NT2/D1 (cell line): ENCODE measurements at places on chromosomes 11 and 22.

- DNase-seq: no peak
Measured at GRCh38 chr11:68617925-68618809, 66.2 kb upstream of the GAL start.

DNA sequence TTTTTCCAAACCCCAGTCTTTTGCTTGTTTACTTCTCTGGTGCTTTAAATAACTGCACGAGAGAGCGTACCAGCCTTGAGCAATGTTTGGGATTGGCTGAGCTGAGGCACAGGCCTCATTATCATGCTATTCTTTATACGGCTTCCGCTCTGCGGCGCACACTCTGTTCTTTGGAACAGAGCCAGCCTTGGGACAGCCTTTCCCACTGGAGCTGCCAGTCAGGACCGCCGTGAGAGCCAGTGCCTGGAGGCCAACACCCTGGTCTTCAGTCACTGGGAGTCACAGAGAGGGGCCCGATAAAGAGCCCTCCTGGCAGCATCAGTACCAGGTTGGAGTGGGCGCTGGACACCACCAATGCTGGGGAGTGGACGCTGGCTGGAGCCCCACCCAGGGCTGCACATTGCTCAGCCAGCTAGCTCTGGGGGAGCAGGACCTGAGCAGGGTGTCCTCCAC is 125.6 kb downstream of the BCR start:
- no peak for DNase-seq

- DNase-seq: no peak
Measured at GRCh38 chr11:72177656-72178055, 14.3 kb upstream of the FOLR1 start.

DNA sequence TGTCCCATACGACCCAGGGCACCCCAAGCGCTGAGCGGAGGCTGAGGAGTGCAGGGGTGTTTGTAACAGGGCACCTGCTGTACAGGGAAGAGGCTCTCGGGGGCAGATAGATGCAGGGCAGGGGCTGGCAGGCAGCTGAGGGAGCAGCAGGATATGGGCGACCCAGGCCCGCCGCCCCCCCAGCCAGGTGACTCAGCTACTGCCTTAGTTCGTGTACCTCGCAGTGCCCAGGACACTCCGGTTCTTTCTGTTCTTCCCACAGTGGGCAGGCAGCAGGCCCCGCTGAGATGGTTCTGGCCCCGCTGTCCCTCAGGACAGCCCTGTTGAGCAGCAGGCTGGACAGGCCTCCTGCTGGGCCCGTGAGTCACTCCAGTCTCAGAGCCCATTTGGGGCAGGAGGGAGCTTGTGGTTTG is 16.2 kb downstream of the PHLDA2 start:
- DNase-seq: no peak

- DNase-seq: no peak
Measured at GRCh38 chr22:18088825-18089568, 11.2 kb downstream of the PEX26 start.

- DNase-seq: no peak
Measured at GRCh38 chr11:64917663-64917995, 620 bp upstream of the ATG2A start.

DNA sequence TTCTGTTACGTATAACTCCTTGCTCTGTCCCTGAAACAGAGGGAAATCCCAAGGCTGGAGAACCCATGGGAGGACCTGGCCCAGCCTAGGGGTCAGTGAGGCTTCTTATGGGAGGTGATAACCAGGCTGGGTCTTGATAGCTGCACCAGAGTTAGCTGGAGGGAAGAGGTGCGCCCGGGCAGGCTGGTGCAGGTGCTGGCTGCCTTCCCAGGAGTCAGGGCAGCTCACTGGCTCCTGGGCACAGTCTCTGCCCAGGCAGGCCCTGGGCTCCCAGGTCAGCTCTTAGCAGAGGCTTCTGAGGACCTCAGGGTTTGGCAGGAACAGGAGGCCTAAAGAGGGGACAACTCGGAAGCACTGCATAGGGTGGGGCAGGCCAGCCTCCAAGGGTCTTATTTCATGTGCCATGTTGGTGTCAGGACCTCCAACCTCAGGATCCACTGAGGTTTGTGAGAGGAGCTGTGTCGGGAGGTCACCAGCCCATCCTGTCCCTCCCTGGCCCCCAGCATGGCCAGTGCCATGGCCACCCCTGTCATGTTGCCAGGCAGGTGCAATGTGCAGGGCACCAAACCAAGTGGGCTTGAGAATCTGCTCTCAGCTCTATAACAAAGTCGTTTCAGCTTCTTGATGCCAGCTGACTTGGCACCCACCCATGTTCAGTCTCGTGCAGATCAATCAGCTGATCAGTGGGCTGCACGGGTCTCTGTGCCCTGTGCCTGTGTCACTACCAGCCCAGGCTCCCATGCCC is 20.5 kb upstream of the CELSR1 start:
- no peak for DNase-seq
